CD4-positive, alpha-beta T cell (primary cell): ENCODE measurements at places on chromosomes 2 and 18. TPM values are rescaled to one million over a fixed set of nuclear protein-coding genes. Genes with fewer than 3 reads are reported as not detected.

- H3K4me3 ChIP-seq = no peak overlapping the region
- DNase-seq = no peak
- no peaks in the 10 kb centered on the region for H3K27me3 ChIP-seq
Measured at GRCh38 chr2:151269798-151270568, 8.3 kb upstream of the RBM43 start.

Gene IL18RAP
- 2.3 TPM for total RNA-seq

GRCh38 chr18:3604498-3605408, 154.8 kb downstream of the TGIF1 start:
- H3K27ac ChIP-seq = peak overlapping the region; percentile 58
- peaks cover 47% of the 10 kb centered on the region for H3K4me1 ChIP-seq
- peak overlapping the region; percentile 47 for H3K4me3 ChIP-seq
- no peaks in the 10 kb centered on the region for H3K36me3 ChIP-seq
- no peak for DNase-seq

Gene GKN2
- not detected for total RNA-seq

DNA sequence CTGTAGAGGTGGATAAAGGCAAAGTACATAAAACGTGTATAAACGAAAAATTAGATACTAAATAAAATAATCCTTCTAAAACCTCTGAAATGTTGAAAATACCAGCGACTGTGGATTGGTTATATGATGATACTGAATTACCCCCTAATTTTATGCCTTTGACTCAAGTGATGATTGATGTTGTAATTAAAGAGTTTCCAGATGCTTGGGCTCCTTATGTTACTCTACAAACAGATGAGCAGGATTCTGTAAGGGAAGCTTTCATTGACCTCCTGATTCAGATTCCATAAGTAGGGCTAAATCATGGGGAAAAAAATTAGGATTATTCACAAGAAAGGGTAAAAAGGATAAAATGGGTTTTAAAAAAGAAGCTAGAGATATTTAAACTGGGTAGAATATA, 418.2 kb upstream of the SLC39A10 start:
- no peak overlapping the region for H3K27ac ChIP-seq
- H3K27me3 ChIP-seq = no peaks in the 10 kb centered on the region
- no peak overlapping the region for H3K4me3 ChIP-seq
- no peaks in the 10 kb centered on the region for H3K36me3 ChIP-seq
- DNase-seq = no peak
